GM23248 (cell line): ENCODE measurements at places on chromosomes 11 and 22. TPM values are rescaled to one million over a fixed set of nuclear protein-coding genes. Genes with fewer than 3 reads are reported as not detected.

DNA sequence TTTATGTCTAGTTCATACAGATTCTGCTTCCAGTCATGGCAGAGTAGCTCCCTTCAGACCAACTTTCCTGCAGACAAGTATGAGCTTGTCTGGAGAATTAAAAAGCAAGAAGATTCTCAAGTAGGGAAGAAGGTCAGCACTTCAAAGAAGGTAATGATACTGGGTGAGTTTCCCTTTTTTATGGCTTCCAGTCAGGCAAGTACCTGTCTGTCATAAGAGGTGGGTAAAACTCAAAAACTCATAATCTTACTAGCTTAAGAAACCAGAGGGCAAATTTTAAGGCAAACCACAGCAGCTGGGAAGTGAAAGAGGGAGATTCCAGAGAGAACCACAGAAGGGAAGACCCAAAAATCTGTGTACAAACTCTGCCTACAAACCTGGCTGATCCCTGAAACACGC lies 54.2 kb downstream of the DENND5A start:
- DNase-seq: no peak

GRCh38 chr11:107956543-107956942 lies 28.3 kb downstream of the RAB39A start:
- DNase-seq: no peak

- DNase-seq: peak; percentile 30
These were observed 139.5 kb downstream of the KIF18A start for GRCh38 chr11:27968461-27968860.

GRCh38 chr11:83044958-83045712 lies 26.6 kb downstream of the RAB30 start:
- peak; percentile 92 for DNase-seq

DNA sequence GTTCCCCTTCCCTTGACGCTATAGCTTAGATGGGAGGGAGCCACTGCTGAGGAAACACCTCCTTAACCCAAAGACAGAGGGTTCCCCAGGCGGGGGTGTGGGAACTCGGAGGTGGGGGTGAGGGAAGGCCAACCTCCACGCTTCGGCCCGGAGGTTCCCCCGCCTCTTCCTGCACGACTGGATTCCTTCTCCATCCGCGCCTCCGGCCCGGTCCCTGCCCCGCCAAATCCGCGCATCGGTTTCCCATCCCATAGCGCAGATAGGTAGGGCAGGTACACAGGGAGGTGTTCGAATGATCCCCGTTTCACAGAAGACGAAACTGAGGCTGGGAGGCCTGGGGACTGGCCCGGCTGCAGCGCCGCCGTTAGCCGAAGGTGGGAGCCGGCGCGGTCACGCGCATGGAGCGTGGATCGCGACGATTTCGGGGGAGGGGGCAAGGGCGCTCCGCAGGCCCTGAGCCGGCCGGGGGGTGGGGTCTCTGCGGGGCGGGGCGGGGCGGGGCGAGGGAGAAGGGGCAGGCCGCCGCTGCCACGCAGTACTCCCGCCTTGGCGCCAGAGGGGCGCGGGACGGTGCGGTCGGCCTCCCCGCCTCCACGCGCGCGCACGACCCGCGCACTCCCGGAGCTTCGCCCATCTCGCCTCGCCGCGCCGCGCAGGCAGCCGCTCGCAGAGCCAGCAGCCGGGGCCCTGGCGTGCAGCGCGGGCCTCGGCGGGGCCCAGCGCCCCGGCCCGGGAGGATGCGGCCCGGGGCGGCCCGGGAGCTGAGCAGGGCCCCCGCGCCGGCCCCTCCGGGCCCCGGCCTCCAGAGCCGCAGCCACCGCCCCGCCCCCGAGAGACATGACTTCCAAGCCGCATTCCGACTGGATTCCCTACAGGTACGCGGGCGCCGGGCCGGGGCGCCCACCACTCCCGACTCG lies at the start of gene TUB:
TUB (plus strand) TSS at position 538 of the 917 bp plus-strand sequence; CDS start at position 838, 300 bp downstream.
- DNase-seq: peak; percentile 70

DNA sequence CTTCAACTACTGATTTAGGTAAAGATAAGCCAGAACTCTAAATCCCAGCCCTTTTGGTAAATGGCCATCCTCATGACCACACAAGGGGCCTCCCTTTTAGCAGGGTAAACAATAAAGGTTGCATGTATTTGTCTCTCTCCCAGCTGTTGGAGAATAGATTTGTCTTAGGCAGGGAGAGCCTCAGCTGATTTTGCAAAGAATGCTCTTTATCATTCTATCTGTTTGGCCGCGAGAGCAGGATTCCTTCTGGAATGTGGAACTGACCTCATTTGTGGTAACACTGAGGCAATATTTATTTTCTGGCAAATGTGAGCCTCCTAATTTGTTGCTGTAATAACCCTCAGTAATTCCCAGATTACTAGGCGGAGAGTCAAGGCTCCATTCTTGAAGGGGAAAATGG lies 15.3 kb downstream of the PTS start:
- DNase-seq: peak; percentile 81

- DNase-seq: no peak
These were observed 94.3 kb downstream of the CWC15 start for GRCh38 chr11:94879006-94879405.

DNA sequence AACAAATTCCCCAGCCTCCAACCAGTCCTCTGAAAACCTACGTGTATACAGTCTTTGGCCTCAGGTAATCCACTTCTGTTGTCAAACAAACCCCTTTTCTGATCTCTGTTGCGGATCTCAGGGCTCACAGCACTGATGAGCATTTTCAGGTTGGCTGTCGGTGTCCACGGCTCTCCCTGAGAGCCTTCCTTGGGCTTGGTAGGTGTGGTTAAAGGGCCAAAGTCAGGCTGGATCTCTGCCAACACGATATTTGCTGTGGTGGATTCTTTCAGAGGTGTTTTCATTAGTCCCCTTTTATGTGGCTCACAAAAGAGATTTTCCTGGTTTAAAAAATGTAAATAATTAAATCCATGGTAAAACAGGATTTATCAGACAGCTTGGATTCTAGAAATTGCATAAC lies 2.9 kb downstream of the E2F8 start:
- DNase-seq: no peak

DNA sequence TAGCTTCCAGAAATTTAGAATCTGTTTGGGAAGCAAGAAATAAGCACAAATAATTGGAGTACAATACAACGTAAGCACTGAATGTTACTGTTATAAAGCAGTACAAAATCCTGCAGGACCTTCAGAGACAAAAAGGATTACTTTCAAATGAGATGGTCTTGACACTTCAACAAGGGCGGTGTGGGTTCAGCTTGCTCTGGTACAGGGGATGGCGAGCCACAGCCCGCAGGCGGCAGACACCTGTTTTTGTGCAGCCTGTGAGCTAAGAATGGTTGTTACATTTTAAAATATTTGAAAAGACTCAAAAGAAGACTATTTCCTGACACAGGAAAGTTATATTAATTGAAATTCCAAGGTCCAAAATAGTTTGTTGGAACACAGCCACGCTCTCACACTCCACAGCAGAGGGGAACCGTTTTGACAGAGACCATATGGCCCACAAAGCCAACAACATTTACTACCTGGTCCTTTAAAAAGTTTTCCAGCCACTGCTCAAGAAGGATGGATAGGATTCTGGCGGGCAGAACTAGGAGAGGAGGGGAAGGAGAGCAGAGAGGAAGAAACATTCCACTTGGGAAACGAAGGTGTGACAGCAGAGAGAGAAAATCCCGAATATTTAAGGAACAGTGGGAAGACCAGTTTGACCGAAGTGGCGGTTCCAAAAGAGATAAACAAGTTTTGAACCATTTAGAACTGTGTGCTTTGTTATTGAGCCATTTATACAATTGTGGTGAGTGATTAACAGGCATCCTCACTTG lies 6.3 kb downstream of the PRDM10 start:
- no peak for DNase-seq

- DNase-seq: peak; percentile 24
These were observed 15.1 kb downstream of the TMEM184B start for GRCh38 chr22:38257650-38258250.

- no peak for DNase-seq
These were observed 53.9 kb upstream of the RCE1 start for GRCh38 chr11:66789097-66789890.

GRCh38 chr11:130020323-130020722 lies 17.7 kb upstream of the PRDM10 start:
- DNase-seq: no peak

DNA sequence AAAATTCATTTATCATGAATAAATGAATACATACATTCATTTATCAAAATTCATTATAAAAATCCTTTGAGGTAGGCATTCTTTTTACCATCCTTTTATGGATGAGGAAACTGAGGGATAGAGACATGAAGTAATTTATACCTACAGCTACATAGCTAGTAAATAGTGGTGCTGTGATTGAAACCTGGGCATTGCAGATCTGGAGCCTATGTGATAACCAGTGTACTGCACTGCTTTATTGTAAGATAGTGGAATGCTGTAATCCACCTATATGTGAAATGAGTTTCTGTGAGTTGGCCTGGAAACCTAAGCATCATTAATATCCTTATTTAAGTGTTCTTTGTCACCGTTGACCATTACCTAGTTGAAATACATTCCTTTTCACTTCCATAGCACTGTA lies 4.5 kb downstream of the QSER1 start:
- DNase-seq: no peak

DNA sequence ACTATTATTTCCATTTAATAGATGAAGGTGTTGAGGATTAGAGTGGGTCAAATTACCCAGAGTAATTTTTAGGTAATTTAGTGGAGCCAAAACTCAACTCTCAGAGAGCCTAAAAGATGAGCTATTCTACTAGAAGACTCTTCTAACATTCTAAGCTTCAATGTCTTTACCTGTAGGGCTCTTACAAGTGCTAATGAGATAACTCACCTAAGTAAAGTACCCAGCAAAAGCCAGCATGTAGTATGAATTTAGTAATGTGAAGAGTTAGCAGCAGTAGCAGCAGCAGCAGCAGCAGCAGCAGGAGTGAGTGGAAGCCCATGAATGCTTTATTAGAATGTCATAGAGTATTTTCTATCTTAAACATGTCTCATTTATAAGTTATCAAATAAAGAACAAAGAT lies 1239.2 kb downstream of the FAM181B start:
- no peak for DNase-seq

DNA sequence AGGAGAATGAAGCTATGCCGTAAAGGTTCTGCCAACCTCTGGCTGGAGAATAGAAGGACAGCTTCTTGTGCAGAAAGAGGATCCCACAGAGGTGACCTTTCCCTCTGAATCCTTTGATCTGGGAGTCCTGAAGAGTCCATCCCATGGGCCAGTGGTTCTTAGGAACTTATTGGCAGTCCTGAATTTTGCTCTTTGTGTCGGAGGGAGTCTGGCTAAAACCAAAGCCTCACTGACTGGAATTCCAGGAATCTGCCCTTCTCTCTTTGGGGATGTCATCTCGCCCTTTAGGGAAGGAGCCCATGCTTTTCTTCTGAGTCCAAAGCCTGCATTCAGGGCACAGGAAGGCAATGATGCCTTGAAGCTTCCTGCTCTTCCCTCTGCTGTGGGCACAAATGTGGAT lies 45.5 kb downstream of the PKNOX2 start:
- no peak for DNase-seq

GRCh38 chr11:118896921-118897591 lies 13.4 kb downstream of the CXCR5 start:
- no peak for DNase-seq

DNA sequence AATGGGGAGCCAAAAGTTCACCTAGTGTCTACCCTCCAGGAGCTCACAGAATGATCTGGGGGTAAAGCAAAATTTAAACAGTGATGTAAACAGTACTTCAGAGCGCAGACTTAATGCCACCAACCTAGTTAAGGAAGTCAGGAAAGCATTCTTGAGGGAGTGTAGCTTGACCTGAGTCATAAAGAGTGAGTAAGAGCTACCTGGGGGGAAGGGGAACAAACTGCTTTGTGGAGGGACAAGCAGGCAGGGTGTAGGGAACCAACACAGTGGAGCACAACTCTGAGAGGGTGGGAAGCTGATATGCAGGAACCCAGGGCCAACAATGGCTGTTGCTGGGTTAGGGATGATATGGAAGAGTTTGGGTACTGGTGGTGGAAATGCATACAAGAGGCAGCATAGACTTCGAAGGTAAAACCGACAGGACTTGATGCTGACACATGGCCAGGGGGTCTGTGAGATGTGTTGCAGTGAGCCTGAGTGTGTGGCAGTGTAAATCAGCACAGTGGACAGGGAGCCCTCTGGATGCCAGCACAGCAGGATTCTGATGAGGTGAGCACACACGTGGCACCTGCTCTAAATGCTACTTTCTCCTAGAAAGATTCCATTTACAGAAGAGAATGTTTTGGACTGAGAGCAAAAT lies 58.3 kb upstream of the CYP2D6 start:
- DNase-seq: peak; percentile 60

DNA sequence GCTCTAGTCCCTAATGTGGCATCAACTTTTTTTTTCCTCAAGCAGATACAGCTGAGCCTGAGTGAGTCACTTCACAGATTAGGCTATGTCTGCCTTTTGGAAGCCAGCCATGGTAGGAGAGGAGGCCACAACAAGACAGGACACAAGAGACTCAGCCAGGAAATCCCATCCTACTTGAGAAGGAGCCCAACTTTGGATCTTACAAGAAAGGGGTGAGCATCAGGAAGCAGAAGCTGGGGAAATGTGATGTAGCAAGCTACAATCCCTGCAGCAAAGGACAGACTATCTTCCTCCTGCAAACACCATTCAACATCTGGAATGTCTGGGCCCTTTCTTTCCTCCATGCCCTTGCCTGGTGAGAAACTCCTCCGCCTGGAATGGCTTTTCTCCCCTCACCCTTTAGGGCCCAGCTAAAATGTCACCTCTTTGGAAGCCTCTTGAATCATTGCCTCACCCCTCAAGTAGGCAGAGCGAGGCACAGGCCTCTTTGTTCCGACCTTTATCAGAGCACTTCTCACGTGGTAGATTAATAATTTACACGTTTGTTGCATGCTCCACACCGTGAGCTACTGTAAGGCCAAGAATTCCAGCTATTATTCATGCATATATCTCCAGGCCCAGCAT lies 156.4 kb upstream of the PITPNB start:
- peak; percentile 90 for DNase-seq

GRCh38 chr11:10623797-10624761 lies 55.6 kb upstream of the LYVE1 start:
- peak; percentile 22 for DNase-seq

DNA sequence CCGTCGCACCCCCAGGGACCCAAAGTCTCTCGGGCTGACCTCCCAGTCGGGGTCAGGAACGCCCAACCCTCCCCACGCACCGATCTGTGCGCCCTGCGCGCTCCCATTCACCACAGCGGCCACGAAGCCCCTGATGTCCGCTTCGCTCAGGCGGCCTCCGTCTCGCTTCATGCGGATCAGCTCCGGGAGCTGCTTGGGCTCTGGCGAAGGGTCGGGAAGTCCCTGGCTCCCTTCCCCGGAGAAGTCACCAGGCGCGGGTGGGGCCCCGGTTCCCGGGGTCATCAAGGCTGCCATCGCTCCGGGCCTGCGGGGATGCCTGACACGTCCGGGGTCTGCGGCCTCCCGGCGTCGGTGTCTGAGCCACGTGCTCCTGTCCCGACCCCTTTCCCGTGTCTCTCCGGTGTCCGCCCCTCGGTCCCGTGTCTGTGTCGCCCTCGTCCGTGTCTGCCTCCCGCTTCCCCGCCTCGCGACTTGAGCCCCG lies 356 bp downstream of the TYMP start:
- peak; percentile 49 for DNase-seq

UPK3A gene
- total RNA-seq: not detected in 2 replicates

RASL10A gene
- not detected in 2 replicates for total RNA-seq

NLRP14 gene
- not detected in 2 replicates for total RNA-seq

TRIM21 gene
- 9.5 and 11.6 TPM in 2 replicates for total RNA-seq

LARGE1 gene
- total RNA-seq: 10.5 and 12.8 TPM in 2 replicates

CHKB gene
- 38.7 and 41.3 TPM in 2 replicates for total RNA-seq

EXPH5 gene
- total RNA-seq: 0.13 TPM in 1 of 2 replicates, not detected in the other

PRR5L gene
- total RNA-seq: 26.7 and 29.8 TPM in 2 replicates

GPR83 gene
- not detected in 2 replicates for total RNA-seq

SCGB2A2 gene
- total RNA-seq: not detected in 2 replicates

PIWIL4 gene
- total RNA-seq: 1.2 and 2.8 TPM in 2 replicates
